Hepatocyte (in vitro differentiated cells): ENCODE measurements at places on chromosomes 11 and 22. TPM values are rescaled to one million over a fixed set of nuclear protein-coding genes. Genes with fewer than 3 reads are reported as not detected.

Gene METTL15
- total RNA-seq = 20.3 and 23.2 TPM in 2 replicates

Gene HMGXB4
- total RNA-seq = 17.4 and 19.0 TPM in 2 replicates

Gene FLRT1
- total RNA-seq = 0.43 and 0.84 TPM in 2 replicates

Gene CCDC116
- total RNA-seq = 0.20 and 0.30 TPM in 2 replicates

Gene DHCR7
- total RNA-seq = 140 and 159 TPM in 2 replicates

Gene ANGPTL5
- not detected in 2 replicates for total RNA-seq

Gene VWA5A
- 19.1 and 21.6 TPM in 2 replicates for total RNA-seq

Gene ARHGAP42
- 26.5 and 36.0 TPM in 2 replicates for total RNA-seq

DNA sequence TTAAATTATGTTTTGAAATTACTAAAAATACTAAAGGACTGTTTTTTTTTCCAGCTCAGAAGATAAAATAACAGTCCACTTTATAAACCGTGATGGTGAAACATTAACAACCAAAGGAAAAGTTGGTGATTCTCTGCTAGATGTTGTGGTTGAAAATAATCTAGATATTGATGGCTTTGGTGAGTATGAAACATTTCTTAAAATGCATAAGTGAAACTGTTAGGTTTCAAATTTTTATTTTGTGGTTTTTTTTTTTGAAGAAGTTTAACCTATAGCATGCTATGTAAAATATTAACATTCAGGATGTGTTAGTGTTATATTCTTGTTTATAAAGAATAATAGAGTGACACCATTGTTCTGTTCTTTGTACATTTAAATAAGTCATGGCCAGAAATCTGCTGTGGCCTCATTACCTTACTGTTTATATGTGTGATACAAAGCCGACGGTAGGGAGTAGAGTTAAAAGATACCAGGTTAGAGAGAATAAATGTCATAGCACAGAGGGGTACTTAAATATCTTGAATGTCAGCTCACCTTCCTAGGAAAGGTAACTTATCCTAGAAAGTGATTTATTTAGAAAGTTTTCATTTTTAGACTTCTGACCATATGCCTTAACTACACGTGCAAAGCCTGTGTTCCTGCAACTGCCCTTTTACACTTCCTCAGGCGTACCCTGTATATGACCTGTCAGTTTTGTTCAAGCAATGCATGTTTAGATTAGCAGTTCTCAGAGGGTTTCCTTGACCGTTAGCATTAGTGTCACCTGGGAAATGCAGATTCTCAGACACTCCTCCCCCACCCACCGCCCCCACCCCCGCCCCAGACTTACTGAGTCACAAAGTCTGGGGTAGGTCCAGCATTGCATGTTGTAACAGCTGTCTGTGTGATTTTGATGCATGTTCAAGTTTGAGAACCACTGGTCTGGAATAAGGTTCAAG lies 6.3 kb downstream of the FDX1 start:
- H3K36me3 ChIP-seq = no peaks in the 10 kb centered on the region
- no peak overlapping the region for H3K27ac ChIP-seq
- no peak overlapping the region for H3K4me3 ChIP-seq
- no peak for DNase-seq
- peaks cover 19% of the 10 kb centered on the region for H3K4me1 ChIP-seq
- H3K27me3 ChIP-seq = no peaks in the 10 kb centered on the region

DNA sequence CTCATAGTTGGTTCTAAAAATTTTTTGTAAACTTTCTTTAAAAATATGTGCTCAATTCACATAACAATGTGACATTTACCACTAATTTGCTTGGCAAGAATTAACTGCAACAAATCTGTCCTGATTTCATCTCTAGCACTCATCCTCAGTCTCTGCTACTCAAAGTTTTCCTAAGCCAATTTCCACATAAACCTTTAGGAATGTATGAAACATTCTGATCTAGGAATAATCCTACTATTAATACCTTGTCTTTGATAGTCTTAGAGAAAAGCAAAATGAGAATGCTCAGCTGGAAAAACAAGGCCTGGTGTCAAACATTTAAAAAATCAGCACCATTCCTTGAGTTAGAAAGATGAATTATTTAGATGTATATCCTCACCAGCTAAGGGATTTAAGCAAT lies 114.3 kb downstream of the CD44 start:
- no peak overlapping the region for H3K4me3 ChIP-seq
- no peaks in the 10 kb centered on the region for H3K4me1 ChIP-seq
- DNase-seq = no peak
- H3K27ac ChIP-seq = no peak overlapping the region

DNA sequence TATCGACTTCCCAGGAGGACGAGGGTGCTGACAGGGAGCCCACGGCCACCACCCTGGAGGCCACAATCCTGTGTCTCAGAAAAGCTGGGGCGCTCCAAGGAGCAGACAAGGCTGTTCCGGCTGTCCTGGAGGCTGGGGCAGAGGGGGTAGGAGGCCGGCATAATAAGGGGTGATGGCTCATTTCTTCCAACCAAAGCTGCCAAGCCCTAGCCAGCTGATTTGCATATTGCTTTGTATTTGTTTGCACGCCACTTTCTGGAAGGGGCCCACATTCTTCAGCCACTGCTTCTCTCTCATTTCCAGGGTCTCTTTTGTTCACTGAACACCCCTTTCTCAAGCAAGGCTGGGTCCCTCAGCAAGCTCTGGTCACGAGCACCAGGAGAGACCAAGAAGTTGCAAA lies 4.7 kb downstream of the PDE2A start:
- H3K4me1 ChIP-seq = no peaks in the 10 kb centered on the region
- H3K36me3 ChIP-seq = no peaks in the 10 kb centered on the region
- H3K27ac ChIP-seq = no peak overlapping the region
- no peak overlapping the region for H3K4me3 ChIP-seq
- DNase-seq = no peak

DNA sequence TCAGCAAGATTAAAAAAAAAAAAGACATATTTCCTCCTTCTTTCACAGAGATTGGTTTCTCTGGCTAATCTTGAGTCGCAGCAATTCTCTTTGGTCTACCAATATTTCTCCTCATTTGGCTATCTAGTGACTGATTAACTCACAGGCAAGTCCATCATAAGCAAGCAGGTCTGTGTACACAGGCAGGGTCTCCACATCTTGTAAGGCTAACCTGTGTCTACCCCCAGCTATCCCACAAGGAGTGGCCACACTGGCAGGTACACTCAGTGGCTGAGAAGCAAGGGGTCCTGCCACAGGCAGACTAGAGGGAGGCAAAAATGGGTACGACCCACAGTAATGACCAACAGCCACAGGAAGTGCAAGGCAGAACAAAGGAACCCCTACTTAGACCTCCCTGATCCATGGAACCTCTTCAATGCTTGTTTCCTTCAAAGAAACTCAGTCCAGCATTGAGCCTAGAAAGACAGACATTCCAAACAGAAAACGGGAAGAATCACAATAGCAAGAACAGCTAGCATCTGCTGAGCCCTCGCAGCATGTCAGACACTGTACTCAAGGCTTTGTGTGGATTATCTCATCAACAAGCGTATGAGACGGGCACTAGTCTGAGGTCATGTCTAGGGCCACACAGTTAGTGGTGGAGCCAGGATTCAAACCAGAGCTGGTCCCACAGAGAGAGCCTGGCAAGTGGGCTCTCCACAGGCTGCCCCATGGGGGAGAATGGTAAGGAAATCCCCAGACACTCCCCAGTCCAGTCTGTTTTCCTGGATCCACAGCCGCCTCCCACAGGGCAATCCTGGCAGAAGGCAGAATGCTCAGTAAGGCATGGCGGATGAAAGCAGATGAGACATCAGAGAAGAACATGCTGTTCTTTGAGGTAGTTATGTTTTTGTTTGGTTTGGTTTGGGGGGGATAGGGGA lies 34.3 kb downstream of the PLEKHA7 start:
- no peaks in the 10 kb centered on the region for H3K27me3 ChIP-seq
- H3K4me3 ChIP-seq = no peak overlapping the region
- H3K4me1 ChIP-seq = peaks cover 45% of the 10 kb centered on the region
- no peaks in the 10 kb centered on the region for H3K36me3 ChIP-seq
- H3K27ac ChIP-seq = peak overlapping the region; percentile 66

- H3K4me3 ChIP-seq = no peak overlapping the region
- no peaks in the 10 kb centered on the region for H3K36me3 ChIP-seq
- H3K27ac ChIP-seq = no peak overlapping the region
Observed at GRCh38 chr11:10650630-10651029, 42.9 kb downstream of the IRAG1 start.

- peaks cover 11% of the 10 kb centered on the region for H3K4me1 ChIP-seq
- no peak within 1 kb of the TSS for H3K27ac ChIP-seq
- H3K27me3 ChIP-seq = peaks cover 96% of the 10 kb centered on the region
- peak; percentile 11 for DNase-seq
- H3K4me3 ChIP-seq = no peak within 1 kb of the TSS
- no peaks in the 10 kb centered on the region for H3K36me3 ChIP-seq
Observed at GRCh38 chr11:101129203-101129943, at the start of gene PGR. PGR (minus strand) TSS chr11:101129813; CDS start chr11:101129070, 743 bp downstream.

DNA sequence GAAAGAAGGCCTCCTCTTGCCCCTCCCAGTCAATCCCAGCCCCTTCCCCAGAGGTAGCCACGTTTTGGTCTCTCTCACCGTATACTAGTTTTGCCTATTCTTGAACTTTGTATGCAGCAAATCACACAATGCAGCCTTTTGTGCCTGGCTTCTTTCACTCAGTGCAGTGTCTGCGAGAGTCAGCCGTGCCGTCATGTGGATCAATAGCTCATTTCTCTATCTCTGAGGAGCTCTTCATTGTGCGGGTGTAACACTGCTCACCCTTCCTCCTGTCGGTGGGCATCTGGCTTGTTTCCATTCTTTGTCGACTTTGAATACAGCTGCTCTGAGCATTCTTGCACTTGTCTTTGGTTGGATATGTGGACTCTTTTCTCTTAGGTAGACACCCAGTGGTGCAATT lies 146.5 kb downstream of the CACNA1I start:
- H3K4me3 ChIP-seq = no peak overlapping the region
- peaks cover 7% of the 10 kb centered on the region for H3K4me1 ChIP-seq
- no peaks in the 10 kb centered on the region for H3K27me3 ChIP-seq
- no peak overlapping the region for H3K27ac ChIP-seq

DNA sequence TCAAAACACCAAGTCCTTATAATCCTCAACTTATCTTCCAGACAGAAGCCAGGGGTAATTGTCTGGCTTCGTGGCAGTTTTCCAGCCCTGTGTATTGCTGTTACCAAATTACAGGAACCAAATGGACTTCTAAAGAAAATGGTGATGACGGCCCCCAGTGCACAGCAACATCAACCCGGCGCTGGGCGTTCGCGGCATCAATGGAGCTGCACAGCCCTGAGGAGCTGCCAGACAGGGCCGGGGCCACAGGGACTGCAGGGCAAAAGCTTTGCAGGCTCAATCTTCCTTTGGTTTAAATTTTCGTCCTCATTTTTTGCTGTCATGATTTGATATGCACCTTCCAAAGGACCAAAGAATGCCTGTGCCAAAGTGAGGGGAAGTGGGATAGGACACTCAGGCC lies 292.5 kb downstream of the BRD1 start:
- DNase-seq = no peak
- H3K27ac ChIP-seq = no peak overlapping the region
- H3K4me3 ChIP-seq = no peak overlapping the region
- no peaks in the 10 kb centered on the region for H3K36me3 ChIP-seq

DNA sequence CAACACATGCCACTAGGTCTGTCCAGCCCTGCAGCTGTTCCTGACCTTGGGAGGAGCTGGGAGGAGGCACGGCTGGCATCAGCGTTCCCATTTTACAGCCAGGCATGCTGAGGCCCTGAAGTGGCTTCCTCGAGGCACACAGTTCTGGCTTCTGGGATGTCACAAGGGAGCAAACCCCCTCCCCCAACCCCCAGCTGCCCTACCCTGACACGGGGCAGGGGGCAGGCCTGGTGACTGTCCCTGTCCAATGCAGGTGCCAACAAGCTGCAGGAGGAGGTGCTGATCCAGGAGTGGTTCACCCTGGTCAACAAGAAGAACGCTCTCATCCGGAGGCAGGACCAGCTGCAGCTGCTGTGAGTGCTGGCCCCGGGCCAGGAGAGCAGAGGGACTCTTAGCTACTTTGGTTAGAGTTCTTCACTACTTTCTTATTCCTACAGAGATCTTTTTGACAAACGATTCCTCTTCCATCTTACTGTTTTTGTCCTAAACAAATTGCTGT lies 5.3 kb downstream of the KCNK7 start:
- DNase-seq = no peak
- H3K4me1 ChIP-seq = peaks cover 13% of the 10 kb centered on the region
- no peaks in the 10 kb centered on the region for H3K36me3 ChIP-seq
- H3K4me3 ChIP-seq = no peak overlapping the region

DNA sequence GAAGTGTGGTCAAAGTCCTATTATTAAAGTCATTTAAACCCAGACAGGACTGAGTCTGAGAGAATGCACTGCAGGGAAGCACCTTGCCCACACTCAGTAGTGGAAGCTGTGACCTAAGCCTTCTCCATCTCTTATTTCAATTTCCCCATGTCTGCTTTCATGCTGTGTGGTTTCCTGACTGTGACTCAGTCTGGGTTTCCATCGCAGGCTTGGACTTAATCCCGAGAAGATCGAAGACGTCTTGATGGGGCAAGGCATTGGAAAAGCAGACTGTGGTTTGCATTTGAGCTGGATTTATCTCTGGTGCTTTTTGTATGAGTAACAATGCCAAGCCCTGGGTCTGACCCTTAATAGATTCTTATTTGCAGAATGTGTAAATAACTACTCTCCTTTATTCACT lies 238.9 kb downstream of the NTM start:
- no peak overlapping the region for H3K4me3 ChIP-seq
- H3K27me3 ChIP-seq = peaks cover 8% of the 10 kb centered on the region
- peaks cover 11% of the 10 kb centered on the region for H3K4me1 ChIP-seq
- DNase-seq = peak; percentile 19
- no peak overlapping the region for H3K27ac ChIP-seq

GRCh38 chr11:37632748-37633147 lies 1034.7 kb upstream of the RAG2 start:
- no peaks in the 10 kb centered on the region for H3K27me3 ChIP-seq
- H3K4me3 ChIP-seq = no peak overlapping the region
- H3K27ac ChIP-seq = no peak overlapping the region
- no peaks in the 10 kb centered on the region for H3K36me3 ChIP-seq

DNA sequence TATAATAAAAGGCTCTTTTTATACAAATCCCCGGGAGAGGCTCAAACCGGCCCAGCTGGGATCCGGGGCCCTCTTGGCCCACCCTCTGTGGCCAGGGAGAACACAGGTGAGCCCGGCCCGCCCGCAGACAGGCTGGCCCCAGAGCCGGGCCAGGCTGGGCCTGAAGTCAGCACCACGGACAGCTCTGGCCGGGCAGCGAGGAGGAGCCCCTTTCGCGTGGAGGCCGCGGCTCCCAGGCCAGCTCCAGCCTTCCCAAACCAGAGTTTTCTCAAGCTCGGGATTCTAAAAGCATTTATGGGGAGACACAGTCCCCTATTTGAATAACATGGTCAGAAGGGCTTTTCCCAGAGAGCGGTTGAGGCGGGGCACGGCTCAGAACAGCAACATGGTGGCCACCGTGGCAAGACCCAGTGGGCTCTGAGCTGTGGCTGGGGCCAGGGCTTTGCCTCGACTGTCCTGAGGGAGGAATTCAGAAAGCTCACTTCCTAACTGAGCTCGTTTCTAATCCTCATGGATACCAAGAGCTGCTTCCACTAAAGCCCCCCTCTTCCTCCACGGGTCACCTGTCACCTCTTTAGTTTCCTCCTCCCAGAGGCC lies 115.4 kb downstream of the BRD1 start:
- no peak overlapping the region for H3K27ac ChIP-seq
- peak; percentile 69 for DNase-seq

DNA sequence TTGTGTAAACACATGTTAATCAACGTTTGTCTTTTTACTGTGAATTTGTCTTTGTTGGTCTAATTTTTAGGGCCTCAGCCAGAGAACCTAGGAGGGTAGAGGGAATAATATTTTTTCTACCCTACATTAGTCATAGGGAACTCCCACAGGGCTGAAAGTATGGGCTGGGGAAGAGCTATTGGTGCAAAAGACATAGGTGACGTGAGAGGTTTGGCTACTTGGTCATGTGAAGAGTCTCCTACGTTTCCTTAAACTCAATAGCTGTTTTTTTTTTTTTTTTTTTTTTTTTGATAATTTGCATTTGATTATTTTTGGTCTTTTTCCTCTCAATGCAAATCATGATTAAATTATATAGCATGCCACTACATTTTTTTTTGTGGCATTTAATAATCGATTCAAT lies 15.9 kb upstream of the MMP7 start:
- H3K36me3 ChIP-seq = no peaks in the 10 kb centered on the region
- H3K27me3 ChIP-seq = no peaks in the 10 kb centered on the region
